Posterior vena cava (tissue), 2 donors: ENCODE measurements at places on chromosomes 1 and 21. TPM values are rescaled to one million over a fixed set of nuclear protein-coding genes. Genes with fewer than 3 reads are reported as not detected.

Gene RHD
- not detected for total RNA-seq

Gene SLC39A1
- total RNA-seq = 76.5 TPM

Gene CFHR5
- not detected for total RNA-seq

Gene NGF
- 5.1 TPM for total RNA-seq

Gene AADACL3
- not detected for total RNA-seq

Gene SLC16A4
- 8.0 TPM for total RNA-seq
